ENCODE measurements at places on chromosomes 7 and 10. TPM values are rescaled to one million over a fixed set of nuclear protein-coding genes. Genes with fewer than 3 reads are reported as not detected.

DNA sequence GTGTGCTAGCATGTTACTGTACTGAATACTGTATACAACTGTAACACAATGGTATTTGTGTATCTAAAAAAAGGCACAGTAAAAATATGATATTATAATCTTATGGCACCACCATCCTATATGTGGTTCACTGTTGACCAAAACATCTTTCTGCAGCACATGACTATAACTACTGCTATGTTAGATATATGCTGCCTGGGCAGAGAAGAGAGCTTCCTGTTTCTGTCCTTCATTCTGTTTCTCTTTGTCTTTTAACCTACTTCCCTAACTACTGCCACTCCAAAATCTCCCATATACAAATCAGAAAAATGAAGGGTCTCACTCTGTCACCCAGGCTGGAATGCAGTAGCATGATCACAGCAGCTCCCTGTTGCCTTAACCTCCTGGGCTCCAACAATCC lies 8.8 kb upstream of the FGL2 start:
- no peak for DNase-seq
- peaks cover 4% of the 10 kb centered on the region for H3K36me3 ChIP-seq
- no peaks in the 10 kb centered on the region for H3K4me1 ChIP-seq
- no peak overlapping the region for H3K27ac ChIP-seq
- no peaks in the 10 kb centered on the region for H3K27me3 ChIP-seq
- no peak overlapping the region for H3K4me3 ChIP-seq

NODAL gene
- not detected for total RNA-seq

USP6NL gene
- 23.0 TPM for total RNA-seq

PLXNA4 gene
- 12.8 TPM for total RNA-seq

PIK3CG gene
- 10.4 TPM for total RNA-seq

All from stomach (tissue), 19 donors.